Stimulated activated CD4-positive, alpha-beta T cell treated with anti-CD3 and anti-CD28 coated beads, Interleukin-2, amount 100 ng/mL, for 4 hours (primary cell): ENCODE measurements at places on chromosomes 2 and 18.

DNA sequence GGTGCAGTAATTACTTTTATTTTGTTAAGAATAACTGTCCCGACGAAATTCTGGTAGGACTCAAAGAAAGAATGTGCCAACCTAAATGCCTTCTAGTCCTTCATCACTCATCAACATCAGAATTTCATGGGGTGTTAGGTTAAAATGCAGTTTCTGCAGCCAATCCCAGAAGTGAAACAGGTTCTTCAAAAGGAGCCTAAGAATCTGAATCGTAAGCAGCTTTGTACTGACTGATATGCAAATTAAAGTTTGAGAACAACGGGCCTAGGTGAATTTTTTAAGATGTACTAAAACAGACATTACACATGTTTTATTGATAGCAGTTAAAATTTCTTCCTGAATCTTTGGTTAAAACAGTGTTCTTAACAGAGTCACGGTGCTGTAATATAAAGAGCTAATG lies 140.3 kb upstream of the ZC3H15 start:
- DNase-seq = no peak

DNA sequence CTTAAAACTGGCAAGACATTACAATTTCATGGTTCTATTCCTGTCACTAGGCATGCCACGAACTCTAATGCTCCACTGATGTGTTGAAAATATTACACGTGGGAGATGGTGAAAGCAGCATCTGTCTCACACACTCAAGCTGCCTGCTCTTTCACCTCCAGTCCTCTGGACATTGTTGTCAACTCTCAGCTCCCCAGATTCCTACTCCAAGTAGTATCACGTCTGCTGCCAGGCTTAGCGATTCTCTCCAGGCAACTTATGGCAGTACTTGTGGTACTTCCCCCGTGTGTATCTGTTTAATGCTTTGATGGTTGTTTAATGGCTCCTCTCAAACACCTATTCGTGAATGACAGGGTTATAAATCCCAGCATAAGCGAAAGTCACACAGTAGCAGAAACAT lies 103.8 kb downstream of the TMEFF2 start:
- DNase-seq = no peak

- DNase-seq = no peak
Measured at GRCh38 chr2:234595829-234596228, 98.9 kb upstream of the ARL4C start.

DNA sequence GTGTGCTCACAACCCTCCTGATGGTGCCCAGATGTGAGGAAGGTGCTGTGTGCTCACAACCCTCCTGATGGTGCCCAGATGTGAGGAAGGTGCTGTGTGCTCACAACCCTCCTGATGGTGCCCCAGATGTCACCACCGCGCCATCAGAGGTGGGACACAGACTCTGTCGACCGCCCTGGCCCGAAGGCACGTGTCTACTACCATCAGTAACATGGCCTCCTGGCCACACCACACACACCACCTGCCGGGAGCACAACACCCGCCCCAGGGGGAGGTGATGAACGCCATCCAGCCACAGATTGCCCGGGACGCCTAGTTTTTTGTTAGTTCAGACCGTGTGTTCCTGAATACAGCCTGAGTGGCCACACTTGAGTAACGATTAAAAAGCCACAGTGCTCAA lies 24.5 kb downstream of the HDAC4 start:
- DNase-seq = no peak

DNA sequence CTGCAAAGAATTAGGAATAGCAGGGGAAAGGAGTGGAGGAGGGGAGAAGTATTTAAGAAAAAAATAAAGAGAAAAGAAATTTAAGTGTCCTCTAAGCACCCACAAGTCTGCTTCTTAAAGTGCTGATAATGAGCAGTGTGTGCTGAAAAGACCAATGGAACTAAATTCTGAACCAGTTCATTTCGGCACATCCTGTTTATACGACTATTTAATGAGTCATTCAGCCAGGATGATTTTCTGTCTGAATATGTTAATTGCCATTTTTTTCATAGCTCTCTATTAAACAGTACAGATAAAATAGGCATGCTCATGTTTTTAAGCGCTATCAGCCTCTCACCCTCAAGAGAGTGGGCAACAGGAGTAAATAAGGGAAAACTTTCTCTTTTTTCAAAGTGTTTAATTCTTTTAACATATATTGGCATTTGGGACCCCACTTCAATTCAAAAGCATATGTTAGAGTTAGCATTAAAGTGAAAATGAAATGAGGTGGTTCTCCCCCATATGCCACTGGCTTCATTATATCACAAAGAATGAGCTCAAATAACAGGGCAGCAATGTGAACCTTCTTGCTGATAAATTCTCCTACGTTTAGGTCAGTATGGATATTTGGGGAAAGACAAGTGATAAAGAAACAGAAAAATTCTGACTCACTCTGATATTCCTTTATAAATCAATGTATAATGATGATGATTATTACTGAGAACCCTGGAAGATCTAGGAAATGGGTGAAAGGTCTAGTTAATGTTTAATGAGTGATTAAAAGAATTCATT lies 87.5 kb downstream of the TCF4 start:
- DNase-seq = no peak

GRCh38 chr18:26307161-26307773 lies 81.0 kb downstream of the TAF4B start:
- no peak for DNase-seq

GRCh38 chr2:86213699-86214502 lies 14.6 kb downstream of the MRPL35 start:
- DNase-seq = no peak

DNA sequence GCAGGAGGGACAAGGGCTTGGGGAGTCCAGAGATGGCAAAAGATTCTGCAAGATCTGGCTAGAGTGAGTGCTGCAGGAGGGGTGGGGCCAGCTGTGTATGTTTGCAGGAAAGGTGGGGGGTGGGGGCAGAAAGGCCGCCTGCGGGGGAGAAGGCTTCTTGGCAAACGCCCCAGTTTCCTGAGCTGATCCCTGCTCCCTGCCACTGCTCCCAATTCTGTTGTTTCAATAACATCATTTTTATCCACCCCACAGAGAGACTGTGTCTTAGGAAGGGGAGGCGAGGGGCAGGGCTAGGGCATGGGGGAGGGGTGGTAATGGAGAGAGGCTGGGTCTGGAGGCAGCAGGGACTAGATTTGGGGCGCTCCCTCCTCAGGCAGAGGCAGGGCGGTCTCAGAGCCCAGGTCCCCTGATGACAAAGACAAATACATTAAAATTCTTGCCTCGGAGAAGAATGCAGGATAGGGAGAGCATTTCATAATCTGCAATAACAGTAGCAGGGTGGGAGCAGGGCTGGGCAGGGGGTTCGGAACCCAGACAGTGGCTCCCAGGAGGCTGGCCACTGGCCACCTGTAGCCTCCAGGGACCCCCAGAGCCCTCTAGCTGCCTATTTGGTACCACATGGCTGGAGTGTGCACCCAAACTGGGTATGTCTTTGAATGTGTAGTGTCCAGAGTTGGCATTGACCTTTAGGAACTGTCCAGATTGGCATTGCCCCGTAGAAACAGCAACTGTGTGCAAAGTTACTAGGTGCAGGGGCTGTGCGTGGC lies 2.1 kb upstream of the WNT6 start:
- no peak for DNase-seq

DNA sequence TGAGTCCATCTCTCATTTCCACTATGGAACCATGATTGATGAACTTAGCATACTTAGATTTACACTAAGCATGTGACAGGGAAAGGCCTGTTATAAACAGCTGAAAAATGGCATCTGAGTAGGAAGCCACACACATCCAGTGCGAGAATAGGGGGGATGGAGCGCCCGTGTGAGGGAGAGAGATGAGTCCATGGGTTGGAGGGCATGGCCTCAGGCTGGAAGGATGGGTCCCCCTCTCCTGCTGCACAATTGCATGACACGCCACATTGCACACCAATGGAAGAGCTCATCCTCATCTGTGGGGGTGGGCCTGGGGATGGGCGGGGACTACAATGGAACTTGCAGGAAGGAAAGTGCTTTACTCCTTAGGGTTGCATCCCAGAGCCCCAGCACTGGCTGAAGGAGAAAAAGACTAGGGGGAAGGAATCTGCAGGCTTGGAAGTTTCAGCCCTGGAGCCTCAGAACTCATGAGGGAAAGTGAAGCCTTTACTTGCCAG lies 46.4 kb upstream of the CXCR4 start:
- no peak for DNase-seq

DNA sequence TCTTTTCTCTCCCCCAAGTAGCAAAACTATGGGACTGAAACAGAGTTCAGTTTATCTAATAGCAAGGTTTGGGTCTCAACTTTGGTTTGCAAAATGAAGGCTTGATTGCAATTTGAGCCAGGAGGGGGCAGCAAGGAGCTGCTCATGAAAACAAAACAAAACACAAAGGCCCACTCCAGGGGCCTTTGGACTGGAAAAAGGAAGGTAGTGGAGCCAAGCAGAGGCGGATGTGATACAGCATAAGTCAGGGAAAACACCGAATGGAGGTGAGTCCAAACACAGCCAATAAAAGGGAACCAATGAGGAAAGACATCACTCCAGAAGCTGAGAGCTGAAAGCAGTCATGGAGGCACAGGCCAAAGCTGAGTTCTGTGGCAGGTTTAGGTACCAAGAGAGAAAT lies 799.7 kb upstream of the ACVR2A start:
- peak; percentile 3 for DNase-seq

- no peak for DNase-seq
Measured at GRCh38 chr2:241986836-241987641, 117.5 kb downstream of the RTP5 start.

DNA sequence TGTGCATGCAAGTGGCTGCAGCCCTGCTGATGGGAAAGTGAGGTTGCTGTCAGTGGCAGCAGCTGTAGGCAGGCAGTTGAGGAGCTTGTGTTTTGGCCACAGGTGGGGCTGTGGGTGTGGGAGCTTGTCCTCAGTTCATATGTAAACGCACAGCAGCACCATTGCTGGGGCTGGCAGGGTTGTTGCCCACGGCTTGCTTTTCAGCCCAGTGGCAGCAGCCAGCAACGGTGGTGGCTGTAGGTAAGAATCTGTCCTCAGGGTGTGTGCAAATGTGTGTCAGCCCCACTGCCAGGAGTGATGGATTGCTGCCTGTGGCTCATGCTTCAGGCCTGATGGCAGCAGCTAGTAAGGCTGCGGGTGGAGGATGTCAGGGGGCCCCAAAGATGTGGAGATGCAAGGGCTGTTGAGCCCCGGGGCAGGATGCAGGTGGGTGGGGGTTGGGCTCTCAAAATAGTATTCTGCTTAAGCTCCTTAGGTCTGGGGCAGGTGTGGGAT lies 141.3 kb upstream of the THUMPD2 start:
- DNase-seq = no peak

DNA sequence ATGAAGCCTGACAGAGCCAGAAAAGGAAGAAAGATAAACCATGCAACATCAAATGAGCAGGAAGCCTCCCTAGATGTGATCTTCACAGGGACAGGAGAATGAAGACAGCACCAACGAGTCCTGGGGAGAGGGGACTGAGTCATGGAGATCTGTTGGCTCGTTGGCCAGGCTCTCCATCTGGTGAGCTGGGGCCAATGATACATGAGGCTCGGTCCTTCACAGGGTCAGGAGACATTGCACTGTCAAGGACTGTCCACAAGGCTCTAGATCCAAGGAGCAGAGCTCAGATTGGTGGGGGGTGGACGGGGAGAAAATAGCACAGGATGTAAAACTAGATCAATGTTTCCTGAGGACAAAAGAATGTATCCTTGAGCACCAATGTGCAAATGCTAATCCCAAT lies 735 bp downstream of the CD207 start:
- no peak for DNase-seq

DNA sequence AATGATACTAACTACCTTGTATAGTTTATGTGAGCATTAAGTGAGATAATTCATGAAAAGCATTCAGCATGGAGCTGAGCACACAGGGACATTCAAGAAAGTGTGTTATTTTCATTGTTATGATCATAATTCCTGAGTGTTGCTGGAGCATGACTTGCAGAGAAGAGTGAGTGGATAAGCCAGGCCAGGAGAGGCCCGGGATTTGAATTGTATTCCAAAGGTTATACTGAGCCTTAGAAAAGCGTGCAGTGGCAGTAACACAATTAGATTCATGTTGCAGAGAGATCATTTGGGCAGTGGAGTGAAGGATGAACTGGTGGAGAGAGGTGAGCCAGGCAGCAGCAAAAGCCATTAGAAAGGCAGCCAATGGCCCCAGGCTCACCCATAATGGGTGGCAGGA lies 142.9 kb upstream of the SH3BP4 start:
- DNase-seq = no peak

GRCh38 chr2:102975996-102976975 lies 214.5 kb downstream of the TMEM182 start:
- DNase-seq = no peak

DNA sequence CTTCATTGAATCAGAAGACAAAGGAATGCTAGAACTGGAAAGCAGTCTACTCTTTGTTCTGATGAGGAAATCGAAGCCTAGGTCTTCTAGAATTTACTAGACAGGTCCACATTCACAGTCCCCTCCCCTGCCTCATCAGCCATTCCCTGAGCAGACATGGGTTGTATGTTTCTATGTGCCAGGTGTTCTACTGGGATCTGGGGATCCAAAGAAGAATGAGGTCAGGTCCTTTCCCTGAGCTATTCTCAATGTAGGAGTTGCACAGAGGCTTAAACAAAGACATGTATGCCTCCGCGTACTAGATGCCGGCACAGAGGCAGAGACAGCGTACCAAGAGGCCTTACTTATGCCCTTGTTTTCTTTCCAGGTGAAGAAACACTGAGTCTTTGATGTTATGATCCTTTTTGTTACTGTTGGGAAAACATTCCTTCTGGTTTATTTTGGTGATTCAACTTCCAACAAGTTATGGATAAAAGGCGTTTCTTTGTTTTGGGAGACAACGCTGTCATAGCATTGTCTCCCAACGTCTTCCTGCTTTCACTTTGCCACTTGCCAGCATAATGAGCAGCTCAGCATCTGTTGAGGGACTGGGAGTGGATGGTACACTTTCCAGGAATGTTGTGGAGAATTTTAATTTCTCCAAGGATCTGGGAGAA lies 174.4 kb downstream of the ALPK2 start:
- DNase-seq = no peak

- no peak for DNase-seq
Measured at GRCh38 chr2:190528521-190529001, 6.0 kb downstream of the NEMP2 start.

DNA sequence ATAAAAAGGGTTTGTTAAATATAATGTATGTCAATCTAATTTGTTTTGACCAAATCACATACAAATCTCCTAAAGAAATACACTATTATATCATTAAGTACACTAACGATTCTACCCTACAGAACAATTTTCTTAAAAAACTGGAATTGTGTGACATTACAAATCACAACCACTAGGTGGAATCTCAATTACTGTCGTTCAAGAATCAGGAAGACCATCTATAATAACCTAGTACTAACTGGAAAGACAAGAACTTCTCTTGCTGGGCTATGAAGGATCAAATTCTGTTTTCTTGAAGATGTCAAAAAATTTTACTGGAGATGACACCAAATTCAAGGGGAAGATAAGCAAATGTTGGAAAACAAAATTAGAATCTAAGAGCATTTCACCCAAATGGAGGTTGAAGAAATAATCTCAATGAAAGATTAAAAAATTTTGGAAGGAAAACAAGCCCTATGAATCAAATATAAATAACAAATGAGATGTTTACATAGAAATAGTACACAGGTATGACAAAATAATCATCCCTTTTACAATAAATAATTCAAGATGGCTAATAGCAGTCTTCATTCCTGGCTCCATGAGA lies 110.9 kb downstream of the STK39 start:
- DNase-seq = no peak
